Epithelial cell of prostate (primary cell): ENCODE measurements at places on chromosomes 6 and 20.

GRCh38 chr20:56420028-56420427, 8.0 kb downstream of the CASS4 start:
- DNase-seq: no peak

GRCh38 chr6:82607998-82608725, 244.5 kb downstream of the TPBG start:
- no peak for DNase-seq

DNA sequence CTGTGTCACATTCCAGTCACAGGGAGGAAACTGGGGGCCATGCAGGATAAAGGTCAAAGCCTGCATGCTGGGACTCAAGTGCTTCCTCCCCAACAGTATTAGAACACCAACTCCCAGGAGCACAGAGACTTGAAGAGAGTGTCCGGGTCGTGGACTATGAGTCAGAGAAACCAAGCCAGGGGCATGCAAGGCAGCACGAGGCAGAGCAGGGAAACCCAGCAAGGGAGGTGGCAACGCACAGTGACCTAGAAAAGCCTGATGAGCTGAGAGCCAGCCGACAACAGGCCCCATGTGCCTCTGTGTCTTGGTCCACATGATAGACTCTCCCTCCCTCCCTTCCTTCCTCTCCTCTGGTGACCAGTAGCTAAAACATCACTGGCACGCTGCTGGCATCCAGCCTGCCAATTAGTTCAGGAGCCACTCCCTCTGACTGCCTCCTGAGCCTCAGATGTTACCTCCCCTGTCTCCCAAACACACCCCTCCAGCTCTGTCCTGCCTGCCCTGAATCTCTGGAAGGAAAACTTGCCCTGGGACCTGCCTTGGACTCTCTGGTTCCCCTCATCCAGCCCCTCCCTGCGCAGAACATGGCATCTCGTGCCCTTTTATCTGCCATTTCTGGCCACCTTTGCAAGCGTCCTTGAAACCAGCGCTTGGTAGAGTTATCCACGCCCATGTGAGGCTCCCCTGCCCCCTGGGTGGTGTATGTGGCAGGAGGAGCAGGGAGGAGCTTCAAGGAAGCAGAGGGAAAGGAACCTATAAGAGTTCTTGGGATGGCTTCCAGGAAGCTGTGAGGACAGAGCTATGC, 16.2 kb upstream of the RNF39 start:
- DNase-seq: no peak

GRCh38 chr6:157561929-157562810, 181.2 kb downstream of the ZDHHC14 start:
- DNase-seq: no peak

- no peak for DNase-seq
Observed at GRCh38 chr6:22699151-22699550, 129.8 kb downstream of the HDGFL1 start.

GRCh38 chr6:85113934-85114580, 335.8 kb upstream of the NT5E start:
- DNase-seq: no peak

DNA sequence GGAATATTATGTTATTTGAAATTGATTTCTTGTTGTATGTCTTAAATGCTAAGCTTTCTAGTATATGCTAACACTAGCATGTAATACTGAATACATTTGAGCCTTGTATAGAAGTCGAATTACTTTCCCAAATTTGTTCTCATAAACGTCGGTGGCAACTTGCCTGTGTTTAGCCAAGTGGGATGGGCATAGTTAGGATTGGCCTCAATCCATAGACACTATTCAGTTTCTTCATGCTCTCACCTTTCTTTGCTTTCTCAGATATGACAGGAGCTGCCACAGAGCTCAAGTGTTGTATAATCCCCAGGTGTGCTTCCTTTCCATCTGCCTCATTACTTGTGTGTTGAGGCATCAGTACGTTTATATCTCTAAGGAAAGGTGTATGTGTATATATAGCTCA, 19.3 kb downstream of the ZNF334 start:
- DNase-seq: no peak

DNA sequence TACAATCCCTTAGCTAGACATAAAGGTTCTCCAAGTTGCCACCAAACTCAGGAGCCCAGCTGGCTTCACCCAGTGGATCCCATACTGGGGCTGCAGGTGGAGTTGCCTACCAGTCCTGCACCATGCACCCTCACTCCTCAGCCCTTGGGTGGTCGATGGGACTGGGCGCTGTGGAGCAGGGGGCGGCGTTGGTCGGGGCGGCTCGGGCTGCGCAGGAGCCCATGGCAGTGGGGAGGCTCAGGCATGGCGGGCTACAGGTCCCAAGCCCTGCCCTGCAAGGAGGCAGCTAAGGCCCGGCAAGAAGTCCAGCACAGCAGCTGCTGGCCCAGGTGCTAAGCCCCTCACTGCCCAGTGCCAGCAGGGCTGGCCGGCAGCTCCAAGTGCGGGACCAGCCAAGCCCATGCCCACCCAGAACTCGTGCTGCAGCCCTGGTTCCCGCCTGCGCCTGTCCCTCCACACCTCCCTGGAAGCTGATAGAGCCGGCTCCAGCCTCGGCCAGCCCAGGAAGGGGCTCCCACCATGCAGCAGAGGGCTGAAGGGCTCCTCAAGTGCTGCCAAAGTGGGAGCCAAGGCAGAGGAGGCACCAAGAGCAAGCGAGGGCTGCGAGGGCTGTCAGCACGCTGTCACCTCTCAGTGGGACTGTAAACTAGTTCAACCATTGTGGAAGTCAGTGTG, 912.1 kb downstream of the PHF3 start:
- DNase-seq: no peak

- peak; percentile 18 for DNase-seq
Observed at GRCh38 chr6:169589293-169589692, 112.5 kb downstream of the WDR27 start.

DNA sequence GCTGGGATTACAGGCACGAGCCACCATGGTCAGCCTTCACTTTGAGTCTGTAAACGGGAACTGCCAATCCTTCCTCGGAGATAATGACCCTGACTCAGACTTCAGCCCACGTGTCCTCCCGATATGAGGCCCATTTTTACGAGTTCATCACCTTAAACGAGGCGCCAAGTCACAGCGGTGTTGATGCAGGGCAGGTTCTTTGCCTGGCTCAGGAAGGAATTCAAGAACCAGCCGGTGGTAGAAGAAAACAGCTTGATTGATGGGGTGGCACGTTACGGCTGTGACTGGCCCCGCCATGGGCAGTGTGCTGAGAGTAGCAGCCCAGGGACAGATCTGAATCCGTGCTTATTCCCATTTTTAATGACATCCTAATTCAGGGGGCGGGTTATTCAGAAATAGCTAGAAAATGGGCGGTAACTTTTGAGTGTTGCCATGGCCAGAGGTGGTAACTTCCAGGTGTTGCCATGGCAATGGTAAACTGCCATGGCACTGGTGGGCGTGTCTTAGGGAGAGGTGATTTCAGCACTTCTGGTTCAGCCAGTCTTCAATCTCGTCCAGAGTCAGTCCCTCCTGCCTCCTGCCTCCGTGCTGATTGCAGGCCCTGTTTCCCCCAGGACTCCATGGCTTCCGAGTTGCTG, 9.1 kb upstream of the MAP1LC3A start:
- no peak for DNase-seq

DNA sequence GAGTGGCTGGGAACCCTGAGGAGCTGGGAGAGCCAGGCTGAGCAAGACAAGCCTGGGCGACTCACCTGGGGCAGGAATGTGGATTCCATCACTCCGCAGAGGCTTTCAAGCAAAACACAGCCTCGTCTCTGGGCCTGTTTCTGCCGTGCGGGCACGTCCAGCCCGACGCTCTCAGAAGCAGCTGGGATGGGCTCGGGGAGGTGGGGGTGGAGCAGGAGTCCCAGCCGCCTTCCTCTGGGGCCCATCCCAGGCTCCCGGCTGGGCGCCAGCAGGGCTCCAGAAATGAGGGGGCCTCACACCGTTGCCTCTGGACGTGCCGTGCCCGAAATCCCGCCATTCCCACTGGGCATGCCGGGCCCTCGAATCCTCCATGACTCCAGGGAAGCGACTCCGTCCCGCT, 8.7 kb upstream of the RPS21 start:
- peak; percentile 85 for DNase-seq

- DNase-seq: peak; percentile 36
Observed at GRCh38 chr20:6026051-6026450, 27.8 kb downstream of the LRRN4 start.

DNA sequence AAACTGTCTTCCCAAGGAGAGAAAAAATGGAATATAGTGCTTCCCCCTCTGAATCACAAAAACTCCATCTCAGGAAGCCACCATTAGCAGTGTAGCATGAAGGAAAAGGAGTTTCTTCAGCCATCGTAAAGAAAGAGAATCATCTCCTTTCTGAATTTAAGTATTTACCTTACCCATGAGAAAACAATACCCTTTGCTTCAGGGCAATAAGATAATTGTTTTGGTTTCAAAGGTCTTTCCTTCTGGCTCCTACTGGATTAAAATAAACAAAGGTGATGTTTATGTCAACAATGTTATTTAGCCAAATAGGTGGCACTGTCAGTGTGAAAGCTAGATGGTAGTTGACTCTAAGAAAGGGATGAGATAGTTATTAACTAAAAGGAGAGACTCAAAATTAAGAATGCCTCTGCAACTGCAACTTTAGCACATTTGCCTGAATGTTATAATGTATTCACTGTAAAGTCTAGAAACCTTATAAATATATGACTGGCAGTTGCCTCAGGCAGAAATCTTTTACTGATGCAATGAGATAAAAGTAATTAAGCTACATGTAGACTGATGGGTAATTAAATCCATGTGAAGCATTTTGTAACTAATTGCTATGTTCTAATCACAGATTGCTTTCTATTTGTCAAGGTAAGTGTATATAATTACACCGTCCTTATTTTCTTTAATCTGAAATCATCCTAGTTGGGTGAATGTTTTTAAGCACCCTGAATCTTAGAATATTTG, 399.0 kb downstream of the CDKAL1 start:
- no peak for DNase-seq
